ENCODE measurements at places on chromosomes 12 and 14. TPM values are rescaled to one million over a fixed set of nuclear protein-coding genes. Genes with fewer than 3 reads are reported as not detected.
A peak's percentile ranks its signal among the peaks of the same experiment; 100 is the strongest.

The PTGER2 gene
- 0.44 TPM for total RNA-seq

The LRP6 gene
- 16.5 TPM for total RNA-seq

The RIC8B gene
- 19.0 TPM for total RNA-seq

DNA sequence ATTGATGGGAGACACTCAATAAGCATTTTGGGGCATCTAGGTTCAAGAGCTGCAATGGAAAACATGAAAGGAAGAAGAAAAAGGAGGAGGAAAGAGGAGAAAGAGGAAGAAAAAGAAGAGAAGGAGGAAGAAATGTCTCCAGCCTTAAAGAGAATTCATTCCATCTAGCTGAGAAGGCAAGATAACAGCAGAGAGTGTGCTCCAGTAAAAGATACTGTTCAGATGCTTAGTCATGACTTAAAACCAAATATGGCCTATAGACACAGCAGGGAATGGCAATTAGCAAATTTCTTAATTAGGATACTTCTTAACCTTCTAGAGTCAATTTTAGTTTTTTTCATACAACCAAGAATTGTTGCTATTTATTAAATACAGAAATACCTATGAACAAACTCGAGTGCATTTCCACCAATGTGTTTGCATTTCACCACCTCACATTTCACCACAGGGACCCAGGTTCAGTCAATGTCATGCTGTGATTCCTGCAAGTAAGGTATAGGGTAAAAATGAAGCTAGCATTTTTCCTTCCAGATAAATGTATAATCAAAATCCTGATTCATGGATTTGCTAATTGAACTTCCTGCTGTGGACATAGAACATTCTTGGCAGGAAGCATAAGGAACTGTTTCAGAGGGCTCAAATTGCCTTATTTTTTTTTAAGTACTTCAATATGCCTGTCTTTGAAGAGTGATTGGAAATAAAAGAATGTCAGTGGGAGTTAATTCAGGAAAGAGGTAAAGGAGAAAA lies 177.8 kb downstream of the RPS29 start:
- no peak for DNase-seq

DNA sequence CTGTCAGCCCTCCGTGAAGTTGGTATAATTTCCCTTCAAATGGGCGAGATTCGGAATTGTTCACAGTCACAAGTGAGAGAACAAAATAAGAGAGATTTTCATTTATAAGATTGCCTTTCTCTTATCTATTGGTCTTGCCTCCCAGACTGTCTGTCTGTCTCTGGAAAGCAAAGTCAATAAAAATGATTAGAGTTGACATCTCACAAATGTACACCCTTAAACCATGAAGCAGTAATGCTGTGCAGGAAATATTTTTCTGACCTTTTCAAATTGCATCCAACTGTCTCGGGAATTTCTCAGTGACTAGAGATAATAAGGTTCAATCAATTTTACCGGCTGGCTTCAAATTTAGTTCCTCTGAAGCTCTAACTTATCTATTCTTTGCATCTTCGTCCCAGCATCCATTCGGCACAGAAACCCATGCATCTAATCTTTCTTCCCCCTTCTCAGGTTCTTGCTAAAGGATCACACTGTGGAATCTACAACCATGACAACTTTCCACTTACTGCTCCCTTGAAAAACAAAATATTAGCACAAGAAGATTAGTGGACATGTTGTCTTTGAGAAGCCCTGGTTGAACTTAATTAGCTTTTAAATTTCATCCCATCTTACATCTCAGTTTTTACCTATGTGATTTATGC lies 93.1 kb downstream of the RMST start:
- DNase-seq: no peak

- DNase-seq: peak; percentile 30
These were observed 111.3 kb upstream of the FKBP4 start for GRCh38 chr12:2683283-2684025.

Data from right atrium auricular region (tissue), 2 donors.